NCI-H1417 treated with DMSO at 0.1 percent for 48 hours (cell line): ENCODE measurements at places on chromosomes 2 and 18.

GRCh38 chr2:151928380-151928779 lies 100.2 kb upstream of the ARL5A start:
- DNase-seq = no peak

DNA sequence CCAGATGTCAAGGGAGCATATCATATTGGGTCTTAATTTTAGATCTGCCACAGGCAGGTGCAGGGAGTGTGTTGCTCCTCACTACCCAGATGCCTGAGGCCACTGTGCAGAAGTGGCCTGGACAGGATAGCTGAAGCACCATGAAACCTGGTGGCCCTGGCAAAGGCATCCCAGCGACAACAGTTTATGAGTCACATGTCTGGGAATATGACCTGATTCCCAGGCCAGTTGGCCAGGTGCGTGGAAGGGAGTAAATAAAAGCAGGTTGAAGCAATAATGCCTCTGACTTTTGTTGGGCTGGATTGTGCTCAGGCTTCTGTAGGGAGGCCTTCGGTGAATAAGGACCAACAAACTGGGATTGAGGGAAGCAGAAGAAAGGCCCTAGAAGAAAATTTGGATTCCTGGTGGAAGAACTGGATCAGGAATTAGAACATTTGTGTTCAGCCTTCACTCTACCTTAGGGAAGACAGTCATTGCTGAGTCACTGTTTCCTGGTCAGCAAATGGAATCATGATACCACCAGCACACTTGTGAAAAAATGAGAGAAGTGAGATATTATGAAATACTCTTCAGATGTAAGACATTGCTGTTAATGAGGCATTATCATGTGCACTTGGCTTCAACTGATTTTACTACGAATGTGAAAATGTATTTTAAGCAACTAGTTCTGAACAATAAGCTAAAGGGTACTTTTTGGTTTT lies 78.4 kb upstream of the ZNF516 start:
- DNase-seq = no peak

GRCh38 chr18:69691008-69691760 lies 256.5 kb downstream of the CD226 start:
- DNase-seq = no peak

GRCh38 chr2:84017010-84017409 lies 442.1 kb downstream of the SUCLG1 start:
- DNase-seq = no peak

GRCh38 chr2:230905448-230906421 lies 19.3 kb downstream of the GPR55 start:
- DNase-seq = no peak

GRCh38 chr2:179263446-179264367 lies 925 bp downstream of the SESTD1 start:
- no peak for DNase-seq
